ENCODE measurements at places on chromosomes 3 and 15.

DNA sequence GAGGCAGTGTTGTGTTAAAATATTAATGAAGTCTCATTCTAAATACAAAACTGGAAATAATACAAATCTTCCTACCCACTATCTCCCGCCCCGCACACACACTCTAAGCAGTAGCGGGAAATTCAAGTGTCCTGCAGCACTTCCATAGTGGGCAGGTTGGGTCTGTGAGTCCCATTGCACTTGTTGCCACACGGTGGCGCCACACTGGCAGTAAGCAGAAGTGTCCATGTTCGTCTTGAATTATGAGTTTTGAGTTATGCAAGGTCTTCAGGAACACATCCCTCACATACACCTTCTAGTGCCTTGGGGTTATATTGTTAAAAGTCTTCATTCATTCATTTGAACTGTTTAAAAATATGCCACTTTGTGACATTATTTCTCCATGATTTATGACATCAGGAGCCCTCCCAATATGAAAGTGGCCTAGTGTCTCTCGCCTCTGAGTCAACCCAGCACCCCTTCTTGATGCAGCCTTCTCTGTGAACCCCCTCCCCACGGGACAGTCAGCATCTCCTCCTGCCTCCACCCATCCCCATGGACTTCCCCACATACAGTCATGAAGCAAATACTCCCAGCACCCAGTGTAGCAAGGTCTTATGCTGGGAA, 17.6 kb upstream of the CCDC174 start:
- DNase-seq, result peak; percentile 66

DNA sequence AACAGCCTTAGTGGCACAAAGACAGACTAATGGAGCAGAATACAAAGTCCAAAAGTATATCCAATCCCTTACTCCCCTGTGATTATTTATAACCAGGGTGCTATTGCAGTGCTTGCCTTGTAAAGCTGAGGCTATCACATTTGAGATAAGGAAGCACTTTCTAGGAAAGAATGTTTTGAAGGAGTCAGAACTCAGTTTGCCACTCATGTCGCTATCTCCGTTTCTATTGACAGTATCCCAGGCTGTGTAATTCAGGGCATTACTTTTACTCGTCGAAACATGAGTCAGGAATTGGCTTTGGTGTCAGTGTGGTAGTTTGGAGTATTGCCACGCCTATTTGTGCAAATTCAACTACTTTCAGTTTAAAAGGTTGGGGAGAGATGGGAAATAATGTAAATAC, 78.4 kb downstream of the FBXL2 start:
- no peak for DNase-seq

DNA sequence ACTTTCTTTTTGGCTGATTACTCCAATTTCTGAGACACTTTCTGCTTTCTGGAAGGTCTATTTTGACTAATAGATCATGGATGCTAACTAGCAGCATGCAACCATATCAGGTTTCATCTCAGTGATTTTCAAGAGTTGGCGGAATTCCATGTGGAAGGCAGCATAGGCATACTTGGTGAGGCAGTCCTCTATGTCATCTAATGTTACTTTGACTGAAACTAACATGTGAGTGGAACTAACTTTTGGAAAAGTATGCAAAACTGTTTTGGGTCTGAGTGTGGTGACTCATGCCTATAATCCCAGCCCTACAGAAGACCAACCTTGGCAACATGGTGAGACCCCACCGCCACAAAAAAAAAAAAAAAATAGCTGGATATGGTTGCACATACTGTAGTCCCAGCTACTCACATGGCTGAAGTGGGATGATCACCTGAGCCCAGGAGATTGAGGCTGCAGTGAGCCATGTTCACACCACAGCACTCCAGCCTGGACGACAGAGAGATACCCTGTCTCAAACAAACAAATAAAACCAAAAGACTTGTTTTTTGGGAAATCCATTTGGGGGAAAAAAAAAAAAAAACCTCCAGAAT, 1033.7 kb downstream of the ROBO1 start:
- no peak for DNase-seq

GRCh38 chr3:179732661-179733348, 80.0 kb downstream of the USP13 start:
- no peak for DNase-seq

DNA sequence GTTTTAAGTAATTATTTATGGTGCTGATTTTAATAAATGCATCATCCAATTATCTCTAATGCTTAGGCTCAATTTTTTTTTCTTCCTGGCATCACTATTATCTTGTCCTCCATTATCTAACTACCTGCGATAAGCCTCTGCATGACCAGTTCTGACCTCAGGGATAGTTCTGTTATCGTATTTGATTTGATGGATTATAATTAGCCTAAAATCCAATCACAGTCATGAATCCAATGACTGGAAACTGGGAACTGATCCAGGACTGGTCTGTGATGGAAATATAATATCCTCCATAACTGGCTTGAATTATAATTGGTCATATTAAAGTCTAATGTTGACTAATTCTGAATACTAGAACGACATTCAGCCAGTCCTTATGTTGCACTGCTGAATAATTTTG, 1.1 kb downstream of the MYH15 start:
- no peak for DNase-seq

GRCh38 chr15:95563634-95564033, 766.9 kb upstream of the NR2F2 start:
- no peak for DNase-seq

DNA sequence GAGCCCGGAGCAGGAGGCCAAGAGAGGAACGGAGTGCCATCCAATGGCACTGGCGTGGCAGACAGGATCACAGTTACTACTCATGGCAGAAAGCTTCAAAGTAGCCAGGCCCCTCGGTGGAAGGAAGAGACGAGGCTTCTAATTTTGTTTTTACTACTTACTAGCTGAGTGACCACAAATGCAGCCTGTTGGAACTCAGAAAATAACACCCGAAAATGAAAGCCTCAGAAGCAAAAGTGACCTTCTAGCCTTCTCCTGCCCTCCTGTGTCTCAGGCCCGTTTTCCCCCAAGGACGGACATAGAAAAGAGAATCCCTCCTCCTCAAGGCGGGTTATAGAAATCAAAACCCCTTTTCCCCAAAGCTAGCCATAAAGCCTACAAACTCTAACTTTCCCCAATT, 9.9 kb upstream of the STRA6 start:
- no peak for DNase-seq

GRCh38 chr3:10417847-10418246, 87.5 kb downstream of the ATP2B2 start:
- no peak for DNase-seq

GRCh38 chr3:196220587-196220986, 4.3 kb downstream of the SLC51A start:
- DNase-seq, result no peak

DNA sequence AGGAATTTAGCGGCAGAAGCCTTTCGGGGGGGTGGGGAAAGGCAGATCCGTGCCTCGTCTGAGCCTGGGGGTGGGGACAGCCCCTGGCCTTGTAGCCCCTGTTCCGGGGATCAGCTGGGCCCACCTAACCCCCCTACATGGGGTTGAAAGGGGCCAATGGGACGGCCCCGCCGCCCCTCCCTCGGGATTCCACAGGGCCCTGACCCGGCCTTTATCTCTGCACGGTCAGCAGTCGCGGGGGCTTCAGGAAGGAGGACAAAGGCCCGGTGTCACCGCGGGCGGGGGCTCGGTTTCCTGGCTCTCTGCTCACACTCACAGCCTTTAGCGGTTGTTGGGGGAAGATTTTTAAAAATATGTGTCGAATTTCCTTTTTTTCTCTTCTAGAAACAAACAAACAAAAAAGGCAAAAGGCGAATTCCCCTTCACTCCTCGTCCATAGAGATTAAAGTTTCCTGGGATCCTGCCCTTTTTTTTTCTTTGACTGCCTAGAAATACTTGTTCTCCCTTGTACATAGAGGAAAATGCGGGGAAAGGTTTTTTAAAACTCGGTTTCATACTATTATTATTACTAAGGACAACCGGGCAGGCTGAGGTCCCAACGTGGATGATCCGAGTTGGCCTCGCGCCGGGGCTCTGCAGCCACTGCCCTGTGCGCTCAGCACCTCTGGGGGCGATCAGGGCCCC, 7.9 kb downstream of the FOXL2 start:
- DNase-seq, result no peak

DNA sequence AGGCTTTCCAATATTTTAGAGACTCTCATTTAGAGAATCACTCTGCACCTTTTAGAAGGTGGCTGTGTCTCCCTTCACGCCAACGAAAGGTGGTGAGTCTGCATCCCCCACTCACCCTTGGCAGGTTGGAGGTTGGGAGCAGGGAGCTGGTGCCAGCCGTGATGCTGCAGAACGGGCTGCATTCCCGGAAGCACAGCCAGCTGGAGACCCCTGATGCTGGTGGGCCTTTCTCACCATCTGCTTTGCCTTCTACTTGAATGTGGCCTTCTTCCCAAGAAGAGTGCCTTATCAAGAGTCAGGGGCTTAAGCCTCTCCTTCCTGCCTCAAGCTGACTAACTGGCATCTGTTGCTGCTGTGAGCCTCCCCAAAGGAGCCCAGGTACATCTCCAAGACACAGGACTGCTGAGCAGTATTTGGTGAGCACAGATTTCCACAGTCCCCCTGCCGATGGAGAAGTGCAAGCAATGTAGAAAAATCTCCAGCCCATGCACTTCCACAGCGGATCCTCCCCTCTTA, 17.7 kb upstream of the HEG1 start:
- no peak for DNase-seq

DNA sequence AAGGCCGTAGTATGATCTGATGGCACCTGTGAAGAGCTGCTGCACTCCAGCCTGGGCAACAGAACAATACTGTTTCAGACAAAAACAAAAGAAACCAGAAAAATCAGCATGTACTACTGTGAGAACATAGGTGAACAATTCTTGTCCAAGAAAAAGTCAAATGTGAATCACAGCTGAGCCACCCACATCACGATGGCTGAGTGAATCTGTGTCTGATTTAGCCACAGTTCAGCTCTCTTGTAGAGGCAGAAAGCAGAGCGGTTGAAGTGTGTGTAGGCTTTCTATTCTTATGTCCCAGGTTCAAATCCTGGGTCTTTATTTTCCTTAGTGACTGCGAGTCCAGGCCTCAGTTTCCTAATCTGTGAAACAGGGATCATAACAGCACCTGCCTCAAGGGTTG, 4.4 kb upstream of the FURIN start:
- no peak for DNase-seq

DNA sequence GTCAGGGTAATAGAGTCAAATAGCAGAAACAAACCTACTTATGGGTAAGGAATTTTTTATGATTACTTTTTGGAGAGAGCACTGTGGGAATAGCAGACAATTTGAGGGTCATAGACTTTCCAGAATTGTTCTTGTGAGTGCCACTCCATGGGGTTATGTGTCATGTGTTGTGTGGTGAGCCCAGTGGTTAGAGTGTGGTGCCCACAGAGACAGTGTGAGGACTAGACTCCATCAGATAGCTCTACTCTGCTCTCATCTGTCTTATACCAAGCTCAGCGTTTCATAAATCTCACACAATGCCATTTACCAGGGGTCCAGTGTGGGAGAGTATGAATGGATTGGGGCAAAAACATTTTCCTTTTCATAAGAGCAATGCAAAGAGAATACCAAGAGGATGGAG, 188.9 kb downstream of the AGBL1 start:
- DNase-seq, result no peak

- no peak for DNase-seq
These were observed 10.0 kb downstream of the TMEM62 start for GRCh38 chr15:43143203-43143941.

GRCh38 chr3:99846477-99847160, 29.0 kb downstream of the CMSS1 start:
- DNase-seq, result no peak

DNA sequence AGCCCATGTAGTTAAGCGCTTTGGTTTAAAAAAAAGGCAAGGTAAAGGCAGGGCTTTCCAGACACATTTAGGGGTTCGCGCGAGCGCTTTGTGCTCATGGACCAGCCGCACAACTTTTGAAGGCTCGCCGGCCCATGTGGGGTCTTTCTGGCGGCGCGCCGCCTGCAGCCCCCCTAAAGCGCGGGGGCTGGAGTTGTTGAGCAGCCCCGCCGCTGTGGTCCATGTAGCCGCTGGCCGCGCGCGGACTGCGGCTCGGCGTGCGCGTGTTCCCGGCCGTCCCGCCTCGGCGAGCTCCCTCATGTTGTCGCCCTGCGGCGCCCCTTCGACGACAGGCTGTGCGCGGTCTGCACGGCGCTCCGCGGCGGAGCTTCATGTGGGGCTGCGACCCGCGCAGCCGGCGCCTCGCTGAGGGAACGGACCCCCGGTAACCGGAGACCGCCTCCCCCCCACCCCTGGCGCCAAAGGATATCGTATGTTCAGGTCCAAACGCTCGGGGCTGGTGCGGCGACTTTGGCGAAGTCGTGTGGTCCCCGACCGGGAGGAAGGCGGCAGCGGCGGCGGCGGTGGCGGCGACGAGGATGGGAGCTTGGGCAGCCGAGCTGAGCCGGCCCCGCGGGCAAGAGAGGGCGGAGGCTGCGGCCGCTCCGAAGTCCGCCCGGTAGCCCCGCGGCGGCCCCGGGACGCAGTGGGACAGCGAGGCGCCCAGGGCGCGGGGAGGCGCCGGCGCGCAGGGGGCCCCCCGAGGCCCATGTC, 927 bp downstream of the SMAD6 start:
- no peak for DNase-seq

DNA sequence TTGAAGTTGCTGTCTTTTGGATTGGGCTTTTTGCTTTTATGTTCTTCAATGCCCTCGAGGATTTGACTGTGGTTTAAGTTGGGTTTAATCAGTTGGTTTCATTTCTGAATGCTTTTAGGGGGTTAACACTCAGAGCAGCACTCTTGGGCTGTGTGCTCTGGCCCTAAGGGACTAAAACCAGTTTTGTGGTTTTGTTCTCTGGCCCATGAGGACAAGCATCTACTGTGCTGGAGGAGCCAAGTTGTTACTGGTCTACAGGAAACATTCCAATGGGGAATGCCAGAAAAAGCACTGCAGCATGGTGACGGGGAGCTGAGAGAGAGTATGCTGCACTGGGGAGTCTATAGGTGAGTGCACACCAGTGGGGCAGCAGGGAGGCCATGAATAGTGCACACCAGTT, 596.9 kb downstream of the ZBBX start:
- no peak for DNase-seq

GRCh38 chr3:31884251-31884650, 96.8 kb downstream of the OSBPL10 start:
- DNase-seq, result no peak
